Osteoblast (primary cell): ENCODE measurements at places on chromosomes 2 and 18. TPM values are rescaled to one million over a fixed set of nuclear protein-coding genes. Genes with fewer than 3 reads are reported as not detected.

ODC1 gene
- total RNA-seq, result 106 and 109 TPM in 2 replicates

DNA sequence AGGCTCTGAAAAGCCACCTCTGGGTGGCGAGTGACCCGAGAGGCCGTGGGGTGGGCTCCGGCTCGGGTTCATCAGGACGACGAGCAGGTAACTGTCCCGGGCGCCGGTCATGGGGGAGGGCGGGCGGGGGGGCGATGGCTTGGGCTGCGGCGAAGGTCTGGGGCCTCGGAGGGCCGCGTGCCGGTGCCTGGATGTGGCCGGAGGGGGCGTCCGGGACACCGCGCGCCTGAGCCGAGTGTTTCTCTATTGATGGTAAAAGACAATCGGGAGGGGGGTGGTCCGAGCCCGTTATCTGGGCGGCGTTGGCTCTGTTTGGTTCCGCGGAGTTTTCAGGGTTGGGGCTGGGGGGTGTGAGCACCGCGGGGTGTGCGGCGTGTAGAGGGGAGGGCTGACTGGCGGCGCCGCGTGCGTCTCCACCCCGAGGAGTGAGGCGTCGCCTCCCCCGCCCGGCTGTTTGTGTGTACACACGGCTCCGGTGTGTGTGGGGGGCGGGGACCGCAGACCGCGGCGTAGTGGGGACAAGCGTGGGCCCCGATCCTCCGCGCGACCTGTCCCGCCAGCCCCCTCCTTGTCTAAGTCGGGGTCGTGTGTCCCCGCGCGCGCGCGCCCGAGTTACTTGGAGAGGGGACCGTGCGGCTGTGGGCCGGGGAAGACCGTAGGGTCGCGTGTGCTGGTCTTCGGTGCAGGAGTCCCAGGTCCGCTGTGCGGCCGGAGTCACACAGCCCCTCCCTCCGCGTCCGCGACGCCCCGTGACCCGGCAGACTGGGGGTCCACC, 1.6 kb downstream of the CTIF start:
- DNase-seq, result peak; percentile 90

DNA sequence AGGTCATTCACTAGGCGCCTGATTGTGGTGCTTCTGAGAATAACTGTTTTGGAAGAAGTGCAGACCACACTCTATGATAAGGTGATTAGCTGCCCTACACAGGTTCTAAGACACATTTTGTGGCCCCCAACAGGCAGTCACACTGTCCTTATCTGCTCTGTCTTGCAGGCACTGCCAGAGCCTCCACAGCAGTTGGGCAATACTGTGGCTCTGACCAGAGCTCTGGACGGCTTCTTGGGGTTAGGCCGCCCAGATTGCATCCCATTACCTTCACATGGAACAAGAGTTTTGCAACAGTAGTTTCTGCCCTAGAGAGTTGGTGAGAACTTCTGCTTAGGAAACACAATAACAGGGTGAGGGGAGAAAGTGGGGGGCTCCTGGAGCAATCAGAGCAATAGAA, 22.7 kb downstream of the RUFY4 start:
- no peak for DNase-seq

DNA sequence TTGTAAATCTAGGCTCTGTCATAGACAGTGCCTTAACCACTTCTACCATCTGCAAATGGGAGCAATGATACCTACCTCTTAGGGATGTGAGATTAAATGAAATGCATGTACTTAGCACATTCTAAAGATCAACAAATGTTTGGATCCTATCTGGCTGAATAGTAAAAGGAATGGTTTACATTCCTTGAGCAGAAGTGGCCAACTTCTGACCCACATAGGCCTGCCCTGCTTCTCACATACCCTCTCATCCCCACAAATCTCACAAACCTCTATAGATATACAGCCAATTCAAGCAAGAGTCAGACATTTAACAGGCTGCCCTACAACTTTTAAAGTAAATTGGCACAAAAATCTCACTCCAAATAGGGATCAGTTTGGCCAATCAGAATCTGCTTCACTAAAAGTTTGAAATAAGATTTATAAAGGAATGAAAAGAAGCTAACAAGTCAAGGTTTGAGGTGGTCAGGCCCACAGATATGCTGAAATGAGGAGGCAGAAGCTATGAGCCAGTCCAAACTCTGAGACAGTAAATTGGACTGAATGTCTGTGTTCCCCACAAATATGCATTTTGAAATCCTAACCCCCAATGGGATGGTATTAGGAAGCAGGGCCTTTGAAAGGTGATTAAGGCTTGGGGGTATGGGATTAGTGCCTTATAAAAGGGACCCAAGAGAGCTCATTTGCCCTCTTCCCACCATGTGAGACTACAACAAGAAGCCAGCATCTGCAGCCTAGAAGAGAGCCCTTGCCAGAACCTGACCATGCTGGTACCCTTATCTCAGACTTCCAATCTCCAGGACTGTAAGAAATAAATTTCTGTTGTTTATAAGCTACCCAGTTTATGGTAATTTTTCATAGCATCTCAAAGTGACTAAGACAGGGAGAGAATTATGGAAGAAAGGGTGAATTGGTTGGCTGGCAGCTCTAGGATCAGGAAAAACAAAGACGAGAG, 227.8 kb upstream of the RBMS1 start:
- DNase-seq, result no peak

MTA3 gene
- 29.3 and 33.3 TPM in 2 replicates for total RNA-seq

GRCh38 chr2:232296776-232297525, 81.6 kb upstream of the ALPP start:
- no peak for DNase-seq

CROCC2 gene
- total RNA-seq, result under 0.01 TPM in 2 replicates

NEDD4L gene
- 20.3 and 30.0 TPM in 2 replicates for total RNA-seq

SAG gene
- not detected in 2 replicates for total RNA-seq

RBBP8 gene
- total RNA-seq, result 40.2 and 48.9 TPM in 2 replicates

CYP27A1 gene
- total RNA-seq, result 21.2 and 25.0 TPM in 2 replicates

DNA sequence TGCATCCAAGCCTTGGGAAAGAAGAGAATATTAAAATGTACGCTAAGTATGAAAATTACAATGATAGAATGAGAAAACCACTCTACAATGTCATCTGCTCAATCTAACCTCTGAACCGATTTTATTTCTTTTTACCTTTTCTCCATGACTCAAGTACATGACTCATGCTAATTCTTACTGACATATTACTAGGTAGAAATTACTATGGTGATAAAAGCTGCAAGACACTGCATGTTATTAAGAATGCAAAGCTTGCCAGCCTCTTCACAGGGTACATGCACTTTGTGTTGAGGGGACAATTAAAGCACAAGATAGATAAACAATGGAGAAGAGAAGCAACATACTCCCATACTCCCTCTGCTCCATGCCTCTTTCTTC, 20.7 kb downstream of the SFT2D3 start:
- no peak for DNase-seq

DNA sequence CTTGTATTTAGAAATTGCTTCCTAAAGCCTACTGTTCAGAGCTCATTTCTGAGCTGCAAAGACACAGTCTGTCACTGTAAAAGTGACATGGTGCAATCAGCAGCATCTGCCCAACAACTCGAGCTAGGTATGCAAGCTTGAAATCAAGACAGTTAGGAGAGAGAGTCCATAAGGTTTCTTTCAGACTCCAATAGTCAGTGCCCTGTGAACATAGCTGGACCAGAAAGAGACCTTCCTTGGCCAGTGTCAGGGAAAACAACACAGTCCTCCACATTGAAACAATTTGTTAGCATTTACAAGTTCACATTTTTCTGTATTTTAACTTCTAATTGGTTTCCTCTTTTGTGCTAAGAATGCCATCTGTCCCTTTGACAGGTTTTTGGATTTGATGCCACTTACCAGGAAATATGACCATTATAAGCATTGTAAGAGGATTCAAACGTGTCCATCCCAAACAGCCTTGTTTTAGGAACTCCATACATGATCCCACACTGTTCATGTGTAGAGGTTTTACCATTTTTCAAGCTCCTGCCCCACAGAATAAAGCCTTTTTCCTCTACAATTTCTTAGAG, 8.9 kb upstream of the MYCN start:
- no peak for DNase-seq

- DNase-seq, result no peak
These were observed 25.6 kb upstream of the ZNF407 start for GRCh38 chr18:74571895-74572680.

UGT1A9 gene
- not detected in 2 replicates for total RNA-seq

DNA sequence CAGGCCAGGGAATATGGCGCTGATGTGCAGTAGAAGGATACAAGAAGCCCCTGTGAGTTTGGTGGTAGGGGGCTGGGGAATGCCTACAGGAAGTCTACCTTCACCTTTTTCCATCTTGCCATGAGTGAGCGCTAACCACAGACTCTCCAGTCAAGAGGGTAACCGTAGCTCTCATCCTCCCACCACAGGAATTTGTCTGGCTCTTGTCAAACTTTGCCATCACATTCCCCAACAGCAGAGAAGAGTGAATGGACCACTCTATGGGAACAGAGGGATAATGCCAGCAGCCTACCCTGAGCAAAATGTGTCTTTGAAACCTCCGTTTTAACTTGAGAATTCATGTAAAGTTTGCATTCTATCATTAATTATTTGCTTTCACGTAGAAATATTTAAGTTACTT, 168.3 kb downstream of the NRP2 start:
- no peak for DNase-seq

DNA sequence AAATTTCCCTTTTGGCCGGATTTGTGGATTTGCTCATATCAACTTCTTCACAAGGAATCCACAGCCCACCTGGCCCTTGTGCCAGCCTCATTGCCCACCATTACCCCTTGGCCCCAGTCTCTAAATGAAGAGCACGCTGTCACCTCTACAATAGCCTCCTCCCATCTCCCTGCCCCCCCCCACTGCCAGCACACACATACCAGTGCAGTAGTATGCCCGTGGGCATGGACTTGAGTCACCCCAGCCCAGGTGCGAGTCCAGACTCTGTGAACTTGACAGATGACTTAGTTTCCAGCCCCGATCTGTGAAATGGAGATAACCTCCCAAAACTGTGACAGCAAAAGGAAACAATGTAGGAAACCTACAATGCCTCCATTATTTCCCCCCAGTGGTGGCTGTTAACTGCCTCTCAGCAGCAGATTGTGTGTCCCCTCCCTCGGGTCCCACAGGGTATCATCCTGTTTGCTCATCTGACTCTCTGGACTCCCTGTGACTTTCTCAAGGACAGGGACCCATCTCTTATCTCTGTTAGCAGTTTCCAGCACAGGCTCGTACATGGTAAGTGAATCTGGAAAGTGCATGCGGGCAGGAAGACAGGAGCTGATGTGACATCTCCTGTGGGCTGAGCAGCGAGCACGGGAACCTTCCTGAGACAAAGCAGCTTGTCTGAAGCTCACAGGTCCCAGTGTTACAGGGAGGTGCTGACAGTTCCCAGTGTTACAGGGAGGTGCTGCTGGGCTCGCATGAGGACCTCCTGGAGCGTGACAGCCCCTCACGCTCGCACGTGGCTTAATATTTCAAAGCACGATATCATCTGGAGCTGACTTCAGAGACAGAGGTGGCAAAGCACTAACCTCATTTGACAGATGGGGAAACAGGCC, 4.2 kb upstream of the TMEM185B start:
- no peak for DNase-seq

NPHP1 gene
- total RNA-seq, result 7.6 and 8.3 TPM in 2 replicates

DNA sequence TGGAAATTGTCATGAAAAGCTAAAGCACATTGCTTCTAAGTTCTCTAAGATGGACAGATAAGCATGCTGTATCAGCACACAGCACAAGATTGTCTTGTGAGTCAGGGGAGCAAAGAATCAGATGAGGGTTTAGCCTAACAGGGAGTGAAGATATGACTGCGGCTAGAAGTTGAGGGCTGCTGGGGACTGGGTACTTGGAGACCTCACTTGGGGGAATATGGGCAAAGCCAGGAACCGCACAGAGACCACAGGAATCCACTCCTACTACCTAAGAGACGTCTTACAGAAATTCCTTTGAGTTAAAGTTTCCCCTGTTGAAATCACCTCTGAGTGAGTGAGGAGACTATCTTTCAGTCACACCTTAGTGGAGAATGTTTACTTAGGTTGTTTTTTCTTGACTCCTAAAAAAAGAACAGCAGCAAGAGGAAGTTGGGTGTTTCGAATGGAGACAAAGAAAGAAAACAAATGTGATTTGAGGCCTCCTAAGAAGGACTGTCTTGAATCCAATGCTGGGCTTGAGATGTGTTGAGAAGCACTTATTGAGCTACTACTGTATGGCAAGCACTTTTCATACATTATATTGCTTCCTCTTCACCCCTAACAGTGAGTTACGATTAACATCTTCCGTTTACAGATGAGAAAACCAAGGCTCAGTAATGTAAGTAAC, 100.7 kb downstream of the ANKRD44 start:
- no peak for DNase-seq

DNA sequence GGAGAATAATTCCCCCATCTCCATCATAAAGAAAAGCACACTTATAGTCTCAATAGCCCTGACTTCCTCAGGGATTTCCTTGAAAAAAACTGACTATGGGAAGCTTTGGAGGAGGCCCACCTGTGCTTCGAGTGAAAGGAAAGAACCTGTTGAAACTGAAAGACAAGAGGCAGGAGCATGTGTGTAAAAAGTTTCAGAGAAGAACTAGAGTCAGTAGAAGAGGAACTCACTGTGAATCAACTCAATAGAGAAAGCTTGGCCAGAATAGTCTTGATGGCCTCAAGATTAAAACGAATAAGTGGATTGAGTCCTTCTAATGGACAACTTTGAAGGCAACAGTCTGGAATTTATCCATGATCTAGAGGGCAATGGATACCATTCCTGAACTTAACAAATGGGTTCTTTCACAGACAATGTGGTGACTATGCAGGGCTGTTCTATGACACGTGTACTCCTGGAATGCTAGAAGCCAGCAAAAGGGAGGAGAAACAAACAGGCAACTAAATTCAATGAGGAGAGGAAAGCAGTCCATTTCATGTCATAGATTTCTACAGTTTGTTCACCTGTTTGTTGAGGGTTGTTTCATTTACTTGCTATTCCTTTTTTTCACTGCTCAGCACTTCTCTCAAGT, 442.3 kb downstream of the GRB14 start:
- no peak for DNase-seq

BOLL gene
- not detected in 2 replicates for total RNA-seq

CD8B2 gene
- not detected in 2 replicates for total RNA-seq

GRCh38 chr2:241926541-241927311, 57.2 kb downstream of the RTP5 start:
- peak; percentile 23 for DNase-seq

GRCh38 chr18:10398571-10398970, 55.9 kb upstream of the APCDD1 start:
- no peak for DNase-seq

UGT1A5 gene
- total RNA-seq, result not detected in 2 replicates

RNU2-63P gene
- not detected in 2 replicates for total RNA-seq

UGT1A4 gene
- not detected in 2 replicates for total RNA-seq

DNA sequence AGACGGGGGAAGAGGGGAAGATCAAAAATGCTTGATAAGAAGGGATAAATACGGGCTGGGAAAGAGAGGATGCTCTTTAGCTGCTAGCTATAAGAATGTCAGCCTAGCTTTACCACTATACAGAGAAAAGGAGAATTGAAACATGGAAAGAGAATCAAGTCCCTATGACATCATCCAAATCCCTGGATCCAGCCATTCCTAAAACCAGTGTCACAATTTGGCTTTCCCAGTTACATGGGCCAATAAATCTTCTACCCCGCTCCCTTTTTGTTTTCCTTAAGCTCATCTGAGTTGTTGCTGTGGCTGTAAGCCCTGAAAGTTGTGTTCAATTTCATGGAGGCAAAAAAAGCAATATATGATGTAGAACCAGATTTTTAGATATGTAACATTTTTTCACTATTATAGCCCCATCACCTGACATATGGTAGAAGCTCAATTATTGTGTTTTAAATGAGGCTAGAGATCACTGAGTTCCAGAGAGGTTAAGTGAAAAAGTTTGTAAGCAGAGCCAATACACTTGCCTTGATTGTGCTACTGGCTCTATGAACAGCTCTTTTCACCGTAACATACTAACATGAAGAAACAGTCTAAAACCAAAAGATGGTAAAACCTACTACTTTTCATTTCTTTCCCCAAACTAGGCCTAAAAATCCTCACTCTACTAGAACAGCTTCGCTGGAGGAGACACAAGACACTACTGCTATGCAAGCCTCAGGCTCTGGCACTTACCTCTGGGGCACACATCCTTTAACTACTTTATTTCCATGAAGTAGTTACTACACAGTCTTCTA, 4.3 kb downstream of the HNRNPLL start:
- no peak for DNase-seq
